ENCODE measurements at places on chromosomes 2 and 18. TPM values are rescaled to one million over a fixed set of nuclear protein-coding genes. Genes with fewer than 3 reads are reported as not detected.

The HOXD12 gene
- total RNA-seq: not detected

The CD8A gene
- 433 TPM for total RNA-seq

The TFCP2L1 gene
- total RNA-seq: 0.02 TPM

The DNAH7 gene
- total RNA-seq: 0.04 TPM

The GCA gene
- 16.6 TPM for total RNA-seq

The CNOT9 gene
- 135 TPM for total RNA-seq

The ACTR3 gene
- total RNA-seq: 529 TPM

The ORC4 gene
- 32.5 TPM for total RNA-seq

The TMEM247 gene
- total RNA-seq: not detected

The LIMS4 gene
- total RNA-seq: 0.59 TPM

The SUPT7L gene
- total RNA-seq: 31.0 TPM

The CCL20 gene
- 6.0 TPM for total RNA-seq

The C2orf66 gene
- not detected for total RNA-seq

All from activated CD8-positive, alpha-beta memory T cell treated with anti-CD3 and anti-CD28 coated beads for 36 hours (primary cell).